ENCODE measurements at places on chromosomes 3 and 15.

- DNase-seq: no peak
Observed at GRCh38 chr3:61610316-61610715, 48.9 kb downstream of the PTPRG start.

GRCh38 chr3:24494618-24495325, at the start of gene THRB:
THRB (minus strand) TSS chr3:24494850.
- no peak for DNase-seq

- DNase-seq: no peak
Observed at GRCh38 chr3:108345492-108346205, 49.3 kb downstream of the HHLA2 start.

DNA sequence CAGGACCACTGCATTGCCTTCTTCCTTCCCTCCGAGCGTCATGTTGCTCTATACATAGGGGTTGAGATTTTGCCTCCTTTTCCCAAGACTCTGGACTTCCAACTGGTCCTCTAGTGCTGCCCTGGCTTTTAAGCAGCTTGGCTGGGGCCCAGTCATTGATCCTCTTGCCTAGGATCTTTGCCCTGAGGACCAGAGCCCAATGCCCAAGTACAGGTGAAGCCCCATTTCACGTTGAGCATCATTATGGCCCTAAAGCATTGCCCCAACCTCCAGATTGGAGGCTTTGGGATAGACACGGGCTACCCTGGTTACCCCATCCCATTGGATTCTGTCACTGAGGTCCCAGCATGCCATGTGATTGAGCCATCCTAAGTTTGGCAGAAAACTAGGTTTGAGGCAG, 47.7 kb downstream of the CYP19A1 start:
- no peak for DNase-seq

DNA sequence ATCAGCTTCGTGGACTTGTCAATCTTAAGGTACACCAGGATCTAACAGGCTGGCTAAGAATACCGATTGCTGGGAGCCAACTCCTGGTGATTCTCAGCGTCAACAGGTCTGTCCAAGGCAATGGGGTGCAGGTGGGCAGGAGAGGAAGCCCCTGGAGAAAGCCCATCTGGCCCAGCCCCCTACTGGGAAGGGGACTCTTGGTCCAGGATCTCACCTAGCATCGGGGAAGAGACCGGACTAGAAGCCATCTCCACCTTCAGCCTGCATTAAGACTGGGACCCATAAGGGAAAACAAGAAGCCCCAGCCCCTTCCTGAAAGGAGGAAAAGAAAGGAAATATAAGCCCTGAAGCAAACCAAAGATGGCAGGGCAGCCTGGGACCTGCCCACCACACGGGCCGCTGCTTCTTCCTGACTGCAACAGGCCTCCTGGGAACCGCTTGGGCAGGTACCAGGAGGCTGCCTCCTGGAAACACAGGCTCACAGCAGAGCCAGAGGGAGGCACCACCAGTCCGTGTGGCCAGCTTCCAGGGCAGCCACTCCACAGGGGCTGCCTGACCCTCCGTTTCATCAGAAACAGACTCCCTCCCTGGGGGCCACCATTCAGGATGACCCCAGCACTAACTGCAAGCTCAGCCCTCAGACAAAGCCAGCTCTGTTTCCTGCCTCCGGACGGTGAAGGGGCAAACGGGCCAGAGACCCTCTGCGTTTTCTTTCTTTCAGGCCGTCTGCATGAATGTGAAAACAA, 100.2 kb downstream of the LRIG1 start:
- DNase-seq: no peak

All from activated CD4-positive, CD25-positive, alpha-beta regulatory T cell (primary cell).